Activated CD4-positive, alpha-beta T cell treated with anti-CD3 and anti-CD28 coated beads, Interleukin-2, amount 50 U/mL, for 4 hours (primary cell): ENCODE measurements at places on chromosomes 1 and 21.

- no peak for DNase-seq
Measured at GRCh38 chr1:203089651-203090045, 3.8 kb upstream of the MYOG start.

DNA sequence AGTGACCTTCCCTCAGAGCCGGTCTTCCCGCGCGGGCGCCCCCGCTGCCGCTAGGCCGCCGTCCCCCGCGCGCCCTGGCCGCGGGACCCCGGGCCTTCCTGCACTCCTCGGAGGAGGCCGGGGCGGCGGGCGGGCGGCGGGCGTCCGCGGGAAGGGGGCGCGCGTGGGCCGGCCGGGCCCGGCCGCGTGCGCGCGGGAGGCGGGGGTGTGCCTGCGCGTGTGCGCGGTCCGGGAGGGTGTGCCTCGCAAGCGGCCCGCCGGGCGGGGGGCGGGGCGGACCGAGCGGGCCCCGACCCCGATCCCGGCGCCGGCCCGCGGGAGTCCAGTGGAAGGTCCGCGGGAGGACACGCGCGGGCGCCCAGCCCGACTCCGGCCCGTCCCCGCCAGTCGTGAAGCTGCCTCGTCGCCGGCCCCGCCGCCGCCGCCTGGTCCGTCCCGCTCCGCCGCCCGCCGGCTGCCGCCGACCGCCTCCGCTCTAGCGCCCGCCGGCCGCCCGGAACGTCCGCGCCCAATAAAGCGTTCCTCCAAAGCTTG lies 438 bp downstream of the MRPS6 start:
- peak; percentile 25 for DNase-seq

DNA sequence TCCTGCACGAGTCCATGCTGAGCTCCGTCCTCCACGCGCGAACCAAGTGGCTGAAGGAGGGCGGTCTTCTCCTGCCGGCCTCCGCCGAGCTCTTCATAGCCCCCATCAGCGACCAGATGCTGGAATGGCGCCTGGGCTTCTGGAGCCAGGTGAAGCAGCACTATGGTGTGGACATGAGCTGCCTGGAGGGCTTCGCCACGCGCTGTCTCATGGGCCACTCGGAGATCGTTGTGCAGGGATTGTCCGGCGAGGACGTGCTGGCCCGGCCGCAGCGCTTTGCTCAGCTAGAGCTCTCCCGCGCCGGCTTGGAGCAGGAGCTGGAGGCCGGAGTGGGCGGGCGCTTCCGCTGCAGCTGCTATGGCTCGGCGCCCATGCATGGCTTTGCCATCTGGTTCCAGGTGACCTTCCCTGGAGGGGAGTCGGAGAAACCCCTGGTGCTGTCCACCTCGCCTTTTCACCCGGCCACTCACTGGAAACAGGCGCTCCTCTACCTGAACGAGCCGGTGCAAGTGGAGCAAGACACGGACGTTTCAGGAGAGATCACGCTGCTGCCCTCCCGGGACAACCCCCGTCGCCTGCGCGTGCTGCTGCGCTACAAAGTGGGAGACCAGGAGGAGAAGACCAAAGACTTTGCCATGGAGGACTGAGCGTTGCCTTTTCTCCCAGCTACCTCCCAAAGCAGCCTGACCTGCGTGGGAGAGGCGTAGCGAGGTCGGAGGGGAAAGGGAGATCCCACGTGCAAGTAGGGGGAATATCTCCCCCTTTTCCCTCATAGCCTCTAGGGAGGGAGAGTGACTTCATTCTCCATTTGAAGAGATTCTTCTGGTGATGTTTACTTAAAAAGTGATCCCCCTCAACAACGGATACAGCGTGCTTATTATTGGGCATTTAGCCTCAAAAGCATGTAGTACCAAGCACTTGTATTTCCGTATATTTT lies 991 bp downstream of the PRMT6 start:
- DNase-seq, result peak; percentile 8

- DNase-seq, result no peak
Measured at GRCh38 chr1:13751458-13751871, 51.5 kb downstream of the PRDM2 start.

- peak; percentile 14 for DNase-seq
Measured at GRCh38 chr1:3453891-3454810, at the start of gene ARHGEF16. Gene ARHGEF16 (plus strand): TSS chr1:3454665. CDS start chr1:3463085, 8,420 bp downstream.

DNA sequence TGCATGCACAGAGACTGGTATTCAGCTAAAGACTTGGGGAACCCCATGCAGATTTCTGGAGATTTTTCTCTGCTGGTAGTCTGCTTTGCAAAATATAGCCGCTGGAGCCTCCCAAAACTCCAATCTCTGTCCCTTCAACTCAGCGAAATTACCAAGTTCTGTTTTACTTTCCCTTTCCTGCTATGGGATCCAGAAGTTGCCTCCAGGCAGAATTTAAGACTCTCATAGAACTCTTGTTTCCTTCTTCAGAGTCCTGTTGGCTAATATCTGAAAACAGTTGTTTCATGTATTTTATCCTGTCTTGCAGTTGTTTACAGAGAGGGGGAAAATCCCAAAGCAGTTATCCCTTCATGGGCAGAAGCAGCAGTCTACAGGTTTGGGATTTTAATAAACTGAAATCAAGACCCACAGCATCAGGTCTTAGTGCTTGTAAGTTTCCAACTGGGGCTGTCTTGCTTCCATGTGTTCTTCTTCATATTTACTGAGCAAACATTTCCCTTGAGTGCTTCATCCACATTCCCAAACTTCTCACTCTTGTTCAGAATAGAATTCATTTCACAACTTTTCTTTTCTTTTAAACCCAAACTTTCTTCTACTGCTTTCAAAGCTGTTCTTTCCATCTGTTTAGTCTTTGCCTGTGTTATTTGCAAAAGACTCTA lies 221.3 kb upstream of the DMRTA2 start:
- no peak for DNase-seq

DNA sequence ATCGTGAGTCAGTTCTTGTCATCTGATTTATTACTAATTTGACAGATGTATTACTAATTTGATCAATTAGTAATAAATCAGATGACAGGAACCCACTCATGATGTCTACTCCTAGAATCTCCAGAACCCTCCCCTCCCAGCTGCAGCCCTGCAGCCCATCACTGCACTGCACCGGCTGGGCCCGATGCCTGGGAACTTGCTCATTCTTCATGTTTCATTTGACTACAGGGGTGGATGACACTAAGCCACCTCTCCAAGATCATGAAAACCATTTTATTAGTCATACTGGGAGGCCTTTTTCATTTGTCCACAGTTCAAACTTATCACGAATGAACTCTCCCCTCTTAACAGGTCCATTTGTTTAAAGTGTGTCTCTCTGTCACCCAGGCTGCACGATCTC lies 41.0 kb downstream of the KCNH1 start:
- DNase-seq, result no peak

DNA sequence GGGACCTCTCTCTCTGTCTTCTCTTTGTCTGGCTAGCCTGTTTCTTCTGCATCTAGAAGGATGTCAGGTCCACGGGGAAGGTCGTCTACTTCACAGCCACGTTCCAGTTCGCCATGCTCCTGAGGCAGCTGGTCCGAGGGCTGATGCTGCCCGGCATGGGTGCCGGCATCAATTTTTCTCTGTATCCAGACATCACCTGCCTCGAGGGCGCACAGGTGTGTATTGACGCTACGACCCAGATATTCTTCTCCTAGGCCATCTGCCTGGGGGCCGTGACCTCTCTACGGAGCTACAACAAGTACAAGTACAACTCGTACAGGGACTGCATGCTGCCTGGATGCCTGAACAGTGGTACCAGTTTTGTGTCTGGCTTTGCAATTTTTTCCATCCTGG lies 841.6 kb upstream of the TMPRSS15 start:
- no peak for DNase-seq

DNA sequence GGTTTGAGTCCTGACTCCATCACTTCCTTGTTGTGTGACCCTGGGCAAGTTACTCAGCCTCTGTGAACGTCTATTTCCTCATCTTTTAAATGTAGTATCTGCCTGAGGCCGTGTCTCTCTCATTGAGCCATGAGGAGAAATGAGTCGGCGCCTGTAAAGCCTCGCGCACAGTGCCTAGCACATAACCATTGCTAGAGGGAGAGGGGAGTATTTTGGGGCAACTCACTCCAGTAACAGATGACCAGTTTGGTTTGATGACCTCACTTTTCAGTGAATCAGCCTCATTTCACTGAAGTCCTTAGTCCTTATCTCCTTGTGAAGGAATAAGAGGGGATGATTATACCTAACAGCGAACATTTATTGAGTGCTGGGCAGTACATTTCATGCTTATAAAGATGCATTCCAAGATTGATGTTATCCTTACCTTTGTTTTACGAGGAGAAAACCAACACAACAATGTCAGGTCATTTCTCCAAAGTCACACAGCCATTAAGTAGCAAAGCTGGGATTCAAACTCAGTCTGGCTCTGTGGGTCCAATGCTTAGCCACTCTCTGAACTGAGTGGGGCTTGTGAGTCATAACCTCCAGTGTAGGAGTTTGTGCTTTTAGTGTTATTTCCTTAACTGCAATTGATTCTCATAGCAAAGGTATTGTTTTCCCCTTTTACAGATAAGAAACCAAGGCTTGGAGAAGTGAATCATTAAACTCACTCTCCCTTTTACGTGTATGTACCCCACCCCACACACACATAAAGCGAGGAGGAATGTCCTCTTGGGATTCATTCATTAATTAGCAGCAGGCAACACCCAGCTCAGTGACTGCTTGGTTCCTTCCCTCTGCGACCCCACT lies 25.9 kb downstream of the KCNC4 start:
- DNase-seq, result no peak

DNA sequence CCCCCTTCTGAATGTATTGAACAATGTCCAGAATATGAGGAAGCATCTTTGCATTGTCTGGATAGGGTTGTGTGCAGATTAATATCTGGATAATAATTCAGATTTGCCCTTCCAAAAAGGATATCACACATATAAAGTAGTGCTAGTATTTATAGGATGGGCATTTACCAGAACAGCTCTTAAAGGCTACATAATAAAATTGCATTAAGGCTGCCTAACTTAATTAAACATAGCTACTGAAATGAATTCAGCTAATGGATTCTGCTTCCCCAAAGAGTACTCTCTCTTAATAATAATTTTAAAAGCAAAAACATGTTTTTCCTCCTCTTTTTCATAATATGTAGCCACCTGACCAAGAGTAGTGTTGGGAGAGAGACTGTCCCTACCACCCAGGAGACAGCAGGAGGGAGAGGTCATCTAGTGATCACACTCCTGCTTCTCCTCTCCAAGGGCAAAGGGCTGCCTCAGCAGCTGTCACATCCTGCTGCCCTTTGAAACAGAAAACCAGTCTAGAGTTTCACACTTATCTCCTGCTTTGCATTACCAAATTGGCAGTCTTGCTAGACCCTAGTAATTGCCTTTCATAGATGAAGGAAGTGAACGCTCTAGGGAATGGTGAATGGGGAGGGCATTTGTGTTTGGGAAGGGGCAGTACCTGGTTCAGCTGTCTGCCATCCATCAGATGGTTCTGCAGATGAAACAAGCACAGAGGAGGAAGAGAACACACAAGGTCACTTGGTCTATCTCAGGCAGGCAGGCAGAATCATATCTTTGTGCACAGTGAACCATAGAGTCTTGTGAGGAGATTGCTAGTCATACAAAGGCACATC lies 29.3 kb upstream of the DDAH1 start:
- no peak for DNase-seq

DNA sequence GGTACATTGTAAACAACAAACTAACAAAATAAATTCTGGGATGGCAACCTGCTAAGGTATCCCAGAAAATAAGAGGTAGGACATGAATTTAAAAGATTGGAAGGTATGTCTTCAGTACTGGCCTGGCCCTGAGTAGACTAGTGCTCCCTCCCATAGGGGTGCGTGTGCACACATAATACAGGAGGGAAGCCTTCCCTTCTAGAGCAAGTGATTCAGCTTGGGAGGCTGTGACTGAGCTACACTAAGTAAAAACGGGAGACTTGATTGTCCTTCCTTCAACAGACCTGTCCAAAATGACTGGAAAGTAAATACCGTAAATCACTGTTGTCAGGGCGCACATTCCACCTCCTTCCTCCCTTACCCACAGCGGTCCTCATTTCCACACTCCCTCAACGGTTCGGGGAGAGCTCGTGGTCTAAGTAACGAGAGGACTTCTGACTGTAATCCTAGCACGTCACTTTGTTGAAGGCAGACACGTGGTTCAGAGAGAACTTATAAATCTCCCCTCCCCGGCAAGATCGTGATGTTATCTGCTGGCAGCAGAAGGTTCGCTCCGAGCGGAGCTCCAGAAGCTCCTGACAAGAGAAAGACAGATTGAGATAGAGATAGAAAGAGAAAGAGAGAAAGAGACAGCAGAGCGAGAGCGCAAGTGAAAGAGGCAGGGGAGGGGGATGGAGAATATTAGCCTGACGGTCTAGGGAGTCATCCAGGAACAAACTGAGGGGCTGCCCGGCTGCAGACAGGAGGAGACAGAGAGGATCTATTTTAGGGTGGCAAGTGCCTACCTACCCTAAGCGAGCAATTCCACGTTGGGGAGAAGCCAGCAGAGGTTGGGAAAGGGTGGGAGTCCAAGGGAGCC lies at the start of gene TGFB2:
TGFB2 (plus strand) TSS at position 523 of the 859 bp plus-strand sequence. CDS start 1,366 bp downstream, outside the sequence.
- no peak for DNase-seq

GRCh38 chr1:172453153-172453545 lies 9.3 kb upstream of the PIGC start:
- DNase-seq, result no peak

DNA sequence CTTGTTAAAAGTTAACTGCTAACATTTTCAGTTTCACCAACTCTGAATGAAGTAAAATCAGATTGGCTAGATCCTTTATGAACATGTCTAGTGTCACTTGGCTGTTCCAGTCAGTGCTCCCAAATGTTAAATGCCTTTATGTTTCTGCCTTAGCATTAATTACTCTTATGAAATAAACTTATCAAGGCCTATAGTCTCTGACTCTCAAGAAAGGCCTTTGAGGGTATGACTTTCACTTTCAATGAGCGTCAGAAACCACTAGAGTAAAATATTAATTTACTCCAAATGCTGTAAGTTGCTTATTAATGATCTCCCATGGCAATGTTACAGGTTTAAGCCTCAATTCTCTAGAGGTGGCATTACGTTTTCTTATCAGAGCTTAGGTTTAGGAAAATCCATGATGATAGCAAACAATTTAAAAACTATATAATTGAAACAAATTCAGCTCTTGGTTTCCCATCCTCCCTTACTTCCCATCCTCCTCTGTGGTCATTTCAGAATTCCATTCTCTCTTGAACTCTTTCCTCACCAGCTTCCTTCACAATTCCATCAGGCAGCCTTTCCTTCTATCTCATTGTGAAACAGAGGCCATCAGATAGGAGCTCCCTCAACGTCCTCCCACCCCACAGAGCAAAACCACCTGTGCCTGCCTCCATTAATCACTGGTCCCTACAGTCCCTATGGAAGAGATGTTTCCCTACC lies 108.6 kb upstream of the COP1 start:
- no peak for DNase-seq

GRCh38 chr1:76465030-76465429 lies 390.5 kb downstream of the ST6GALNAC3 start:
- DNase-seq, result no peak

DNA sequence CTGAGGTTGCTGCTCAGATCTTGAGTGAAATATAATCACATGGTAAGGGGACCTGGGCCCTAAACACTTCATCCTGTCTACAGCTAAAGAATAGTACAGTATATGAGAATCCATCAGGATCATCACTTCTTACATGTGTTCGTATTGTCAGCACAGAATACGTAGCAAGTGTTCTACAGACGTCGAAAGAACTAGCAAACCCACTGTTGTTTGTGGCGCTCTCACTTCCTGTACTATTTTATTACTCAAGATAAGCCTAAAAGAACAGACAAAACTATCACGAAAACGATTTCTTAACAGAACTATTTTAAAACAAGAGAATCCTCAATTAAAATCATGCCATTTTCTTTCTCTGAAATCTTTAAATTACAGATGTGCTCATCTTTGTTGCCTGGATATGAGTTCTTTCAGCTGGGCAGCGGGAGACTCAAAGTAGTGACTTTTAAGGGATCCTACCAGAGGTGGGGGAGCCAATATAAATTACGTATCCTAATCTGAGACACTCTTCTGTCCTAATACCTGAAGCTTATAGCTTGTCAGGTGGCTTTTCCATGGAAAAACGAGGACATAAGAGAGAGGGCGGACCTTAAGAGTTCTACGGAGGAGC lies 724 bp downstream of the ST7L start:
- DNase-seq, result no peak
